ENCODE measurements at places on chromosomes 7 and 10. TPM values are rescaled to one million over a fixed set of nuclear protein-coding genes. Genes with fewer than 3 reads are reported as not detected.

C10orf67 gene
- not detected for total RNA-seq

AKR1C4 gene
- total RNA-seq, result not detected

NODAL gene
- total RNA-seq, result not detected

PTPRE gene
- not detected for total RNA-seq

GTPBP10 gene
- 48.8 TPM for total RNA-seq

ADAP1 gene
- 5.5 TPM for total RNA-seq

AKR1C8 gene
- total RNA-seq, result not detected

HOXA3 gene
- total RNA-seq, result 0.56 TPM

SH2B2 gene
- total RNA-seq, result 2.5 TPM

PAX4 gene
- total RNA-seq, result not detected

PURB gene
- 24.0 TPM for total RNA-seq

SFTPA1 gene
- total RNA-seq, result not detected

PON1 gene
- total RNA-seq, result 0.16 TPM

FRMD4A gene
- 9.9 TPM for total RNA-seq

C10orf105 gene
- not detected for total RNA-seq

CHAT gene
- total RNA-seq, result not detected

CXCL12 gene
- 0.67 TPM for total RNA-seq

SNCG gene
- not detected for total RNA-seq

NOBOX gene
- not detected for total RNA-seq

GPR85 gene
- 5.9 TPM for total RNA-seq

GPR158 gene
- total RNA-seq, result 12.3 TPM

DNAJC1 gene
- 33.2 TPM for total RNA-seq

SPACDR gene
- not detected for total RNA-seq

DPP6 gene
- 1.2 TPM for total RNA-seq
